ENCODE measurements at places on chromosomes 1 and 21. TPM values are rescaled to one million over a fixed set of nuclear protein-coding genes. Genes with fewer than 3 reads are reported as not detected.

DNA sequence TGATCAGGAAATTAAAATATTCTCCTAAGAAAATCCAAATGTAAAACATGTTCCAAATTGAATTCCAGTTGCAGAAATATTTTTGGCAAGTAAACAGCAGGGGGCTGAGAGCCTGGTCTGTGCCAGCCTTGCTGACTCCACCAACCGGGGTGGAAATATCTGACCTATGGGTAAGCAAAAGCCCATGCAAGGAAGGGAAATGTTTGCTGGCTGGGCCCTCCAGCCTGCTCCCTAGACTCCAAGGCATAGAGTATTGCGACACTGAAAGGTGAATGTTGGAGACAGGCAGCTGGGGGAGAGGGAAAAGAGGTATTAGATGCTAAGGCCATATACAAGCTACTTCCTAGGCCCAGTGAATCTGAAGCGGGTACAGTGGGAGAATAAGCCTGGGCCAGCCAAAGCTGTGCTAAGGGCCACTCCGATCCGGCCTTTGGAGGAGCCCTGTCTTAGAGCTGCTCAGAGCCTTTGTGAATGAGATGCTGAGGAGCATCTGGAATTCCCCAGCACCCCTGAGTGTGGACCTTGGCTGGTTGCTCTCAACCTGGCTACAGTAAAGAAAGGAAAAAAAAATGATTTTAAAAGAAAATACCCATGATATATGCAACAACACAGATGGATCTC, 24.9 kb upstream of the ATP1B1 start:
- no peak for DNase-seq

DNA sequence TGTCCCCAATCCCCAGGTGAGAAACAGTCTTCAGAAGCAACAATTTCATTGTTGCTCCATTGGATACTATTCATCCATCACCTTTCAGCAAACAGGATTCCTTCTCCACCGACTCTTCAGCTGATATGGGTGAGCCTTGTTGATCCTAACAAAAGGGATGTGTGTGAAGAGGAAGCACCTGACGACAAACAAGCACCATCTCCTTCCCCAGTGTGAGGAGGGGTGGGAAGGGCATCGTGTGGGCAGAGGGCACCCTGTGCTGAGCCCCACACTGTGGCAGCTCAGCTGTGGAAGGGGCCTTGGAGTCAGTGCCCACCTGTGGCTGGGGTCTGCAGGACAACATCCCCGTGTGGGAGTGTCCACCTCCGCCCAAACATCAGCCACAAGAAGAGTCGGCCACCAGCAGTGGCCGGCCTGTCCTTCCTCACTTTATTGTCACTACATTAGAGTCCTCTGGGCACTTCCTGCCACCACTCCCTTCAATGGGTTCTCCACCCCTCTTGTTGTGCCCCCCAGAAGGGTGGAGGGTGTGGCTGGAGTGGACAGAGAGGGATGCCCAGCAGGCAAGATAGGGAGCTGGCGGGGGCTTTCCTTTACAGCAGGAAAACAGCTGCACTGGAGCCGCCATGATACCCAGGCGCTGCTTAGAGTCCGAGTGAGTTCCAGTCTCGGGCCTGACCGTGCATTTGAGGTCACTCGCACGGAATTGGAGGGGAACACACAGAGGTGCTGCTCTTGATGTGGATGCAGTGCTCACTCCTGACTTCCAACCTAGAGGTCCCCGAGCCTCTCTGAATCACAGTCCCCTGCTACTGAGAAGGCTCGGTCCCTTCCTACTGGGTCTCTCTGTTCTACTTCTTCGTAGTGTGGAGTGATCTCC, 40.9 kb downstream of the VPS26C start:
- no peak for DNase-seq

- DNase-seq, result no peak
Measured at GRCh38 chr21:22903851-22904250, 1905.6 kb downstream of the NCAM2 start.

DNA sequence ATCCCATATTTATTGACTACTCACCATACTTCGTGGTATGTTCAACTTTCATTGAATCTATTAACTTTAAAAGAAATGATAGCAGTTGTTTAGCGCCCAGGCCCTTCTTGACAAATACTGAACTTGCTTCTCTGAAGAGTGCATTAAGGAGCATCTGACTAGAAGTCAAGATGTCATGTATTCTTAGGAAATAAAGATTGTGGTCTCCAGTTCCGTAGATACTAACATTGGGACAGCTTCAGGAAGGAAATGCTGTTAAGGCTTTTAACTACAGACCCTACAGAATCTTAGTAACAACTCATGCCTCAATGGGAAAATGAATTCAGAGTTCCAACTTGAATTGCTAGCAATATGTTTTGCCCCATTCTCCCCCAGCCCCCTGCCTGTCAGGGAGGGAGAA, 14.8 kb downstream of the LYST start:
- no peak for DNase-seq

MAEL gene
- 0.27 TPM for total RNA-seq

HHIPL2 gene
- 0.31 TPM for total RNA-seq

GRCh38 chr1:111563619-111564018, 56.0 kb upstream of the RAP1A start:
- no peak for DNase-seq

DNA sequence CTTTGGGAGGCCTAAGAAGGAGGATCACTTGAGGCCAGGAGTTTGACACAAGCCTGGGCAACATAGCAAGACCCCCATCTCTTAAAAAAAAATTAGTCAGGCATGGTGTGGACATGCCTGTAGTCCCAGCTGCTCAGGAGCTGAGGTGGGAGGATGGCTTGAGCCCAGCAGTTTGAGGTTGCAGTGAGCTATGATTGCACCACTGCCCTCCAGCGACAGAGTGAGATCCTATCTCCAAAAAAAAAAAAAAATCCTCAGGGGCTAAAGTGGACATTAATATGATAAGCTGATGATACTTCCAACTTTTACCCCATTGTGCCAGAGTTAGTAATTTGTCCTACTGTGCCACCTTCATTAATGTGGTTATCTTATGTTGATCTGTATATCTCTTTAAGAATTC, 327.8 kb upstream of the FMN2 start:
- DNase-seq, result no peak

- DNase-seq, result no peak
Measured at GRCh38 chr1:184677344-184677743, 77.3 kb downstream of the EDEM3 start.

GRCh38 chr1:233230011-233230410, 65.5 kb downstream of the PCNX2 start:
- no peak for DNase-seq

DNA sequence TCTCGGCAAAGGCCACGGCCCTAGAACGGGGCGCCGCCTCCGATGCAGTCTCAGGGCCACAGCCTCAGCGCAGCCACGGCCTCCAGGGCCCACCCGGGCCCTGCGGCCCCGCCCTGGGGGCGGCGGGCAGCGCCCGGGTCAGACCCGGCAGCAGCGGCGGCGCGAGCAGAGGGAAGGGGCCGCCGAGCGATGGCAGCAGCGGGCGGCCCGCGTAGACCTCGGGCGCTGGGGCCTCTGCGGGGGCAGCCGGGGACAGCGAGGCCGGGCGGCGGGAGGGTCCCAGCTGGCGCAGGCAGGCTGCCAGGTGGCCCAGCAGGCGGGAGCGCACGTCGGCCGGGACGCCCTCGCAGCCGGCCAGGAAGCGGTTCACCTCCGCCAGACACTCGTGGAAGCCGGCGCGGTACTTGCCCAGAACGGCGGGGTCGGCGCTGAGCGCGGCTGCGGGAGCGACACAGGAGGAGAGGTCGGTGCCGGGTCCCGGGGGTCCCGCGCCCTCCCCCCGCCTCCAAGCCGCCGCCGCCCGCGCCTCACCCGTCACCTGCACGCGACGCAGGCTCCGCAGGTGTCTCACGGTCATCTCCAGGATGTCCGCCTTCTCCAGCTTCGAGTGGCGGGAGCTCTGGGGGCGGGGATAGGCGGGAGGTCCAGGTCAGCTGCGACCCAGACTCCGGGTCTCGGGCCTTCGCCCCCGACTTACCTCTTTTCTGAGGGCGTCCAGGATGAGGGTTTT, 737 bp downstream of the HES4 start:
- DNase-seq, result peak; percentile 66

GRCh38 chr1:205041001-205041715, 1.9 kb upstream of the CNTN2 start:
- DNase-seq, result no peak

NGF gene
- 3.2 TPM for total RNA-seq

LCE3E gene
- not detected for total RNA-seq

GRCh38 chr1:119660253-119661083, 12.4 kb upstream of the ZNF697 start:
- DNase-seq, result no peak

DNA sequence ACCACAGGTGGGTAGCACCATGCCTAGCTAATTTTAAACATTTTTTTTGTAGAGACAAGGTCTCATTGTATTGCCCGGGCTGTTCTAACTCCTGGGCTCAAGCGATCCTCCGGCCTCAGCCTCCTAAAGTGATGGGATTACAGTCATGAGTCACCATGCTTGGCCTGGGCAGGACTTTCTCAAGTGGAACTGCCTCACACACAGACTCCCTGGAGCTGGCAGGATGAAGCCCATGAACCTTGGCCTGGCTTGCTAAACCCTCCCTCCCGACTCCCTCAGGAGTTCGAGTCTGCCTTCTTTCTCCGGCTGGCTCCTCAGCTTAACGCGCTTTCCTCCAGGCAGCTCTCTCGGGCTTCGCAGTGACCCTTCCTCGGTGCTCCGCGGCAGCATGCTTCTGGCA, 7.7 kb upstream of the ECE1 start:
- no peak for DNase-seq

DNA sequence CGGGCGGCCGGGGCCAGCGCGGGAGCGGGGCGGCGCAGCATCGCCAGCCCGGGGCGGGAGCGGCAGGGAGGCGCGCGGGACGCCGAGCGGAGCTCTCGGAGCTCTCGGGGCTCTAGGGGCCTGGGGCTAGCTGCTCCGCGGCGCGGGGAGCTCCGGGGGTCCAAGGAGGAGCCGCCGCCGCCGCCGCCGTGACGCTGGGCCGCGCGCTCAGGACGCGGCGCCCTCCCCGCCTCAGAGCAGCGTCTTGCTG, 147 bp downstream of the CLSTN1 start:
- DNase-seq, result no peak

FGR gene
- 1.4 TPM for total RNA-seq

IVNS1ABP gene
- 52.2 TPM for total RNA-seq

GRCh38 chr1:36326499-36326898, 3.1 kb upstream of the EVA1B start:
- no peak for DNase-seq

- DNase-seq, result peak; percentile 35
Measured at GRCh38 chr1:41917835-41918449, 780 bp downstream of the HIVEP3 start.

SPRR3 gene
- total RNA-seq, result not detected

CD247 gene
- 0.31 TPM for total RNA-seq

DNA sequence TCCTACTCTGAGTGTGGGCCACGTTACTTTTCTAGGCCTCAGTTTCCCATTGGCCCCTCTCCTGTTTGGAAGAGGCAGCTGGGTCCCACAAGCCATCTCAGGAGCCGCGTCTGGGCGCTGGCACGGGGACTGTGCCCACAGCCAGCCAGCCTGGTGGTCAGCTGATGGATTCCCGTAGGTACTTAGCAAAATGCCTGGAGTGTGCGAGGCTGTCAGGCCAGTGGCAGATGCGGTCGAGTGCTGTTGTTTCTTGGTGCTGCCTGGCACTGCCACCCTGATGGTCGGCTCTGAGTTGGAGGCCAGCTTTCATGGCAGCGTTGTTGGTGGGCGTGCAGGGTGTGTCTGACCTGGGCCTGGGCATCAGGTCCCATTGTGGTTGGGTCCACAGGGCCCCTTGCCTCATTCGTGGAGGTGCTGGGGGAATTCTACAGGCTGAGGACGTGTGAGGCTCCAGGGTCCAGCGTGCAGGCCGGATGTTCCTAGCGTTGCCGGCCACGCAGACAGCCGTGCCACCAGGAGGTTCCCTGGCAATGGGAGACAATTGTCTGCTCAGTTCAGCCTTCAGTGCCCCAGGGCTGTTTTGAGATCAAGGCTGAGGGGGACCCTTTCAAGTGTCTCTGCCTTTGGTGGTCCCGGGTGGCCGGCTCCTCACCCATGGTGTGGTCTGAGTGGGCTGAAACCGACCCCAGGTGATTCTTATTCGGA, 20.9 kb downstream of the SKI start:
- DNase-seq, result no peak

ZNF648 gene
- total RNA-seq, result 0.04 TPM

FTCD gene
- total RNA-seq, result 0.66 TPM

- no peak for DNase-seq
Measured at GRCh38 chr1:19852036-19852435, 30.2 kb upstream of the OTUD3 start.

- no peak for DNase-seq
Measured at GRCh38 chr1:114618606-114619005, 37.2 kb upstream of the BCAS2 start.

GRCh38 chr1:198116069-198116468, 40.7 kb upstream of the NEK7 start:
- DNase-seq, result no peak

DNA sequence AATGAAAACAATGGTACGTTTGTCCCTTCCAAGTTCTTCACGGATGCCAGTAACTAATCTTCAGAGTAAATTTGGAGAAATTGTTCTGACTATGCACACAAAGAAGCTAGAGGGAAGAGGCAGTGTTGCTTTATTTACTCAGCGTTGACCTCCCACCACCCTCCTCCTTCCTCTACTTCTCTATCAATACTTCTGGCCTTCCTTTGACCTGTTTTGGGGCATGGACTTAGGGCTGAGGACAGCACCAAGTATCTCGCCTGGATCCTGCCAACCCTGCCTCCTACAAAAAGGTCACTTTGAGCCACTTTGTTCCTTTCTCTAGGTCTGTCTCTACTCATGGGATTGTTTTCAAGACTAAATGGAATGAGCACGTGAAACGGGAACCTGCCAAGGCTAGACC, 282.6 kb downstream of the DSCAM start:
- DNase-seq, result no peak

DNA sequence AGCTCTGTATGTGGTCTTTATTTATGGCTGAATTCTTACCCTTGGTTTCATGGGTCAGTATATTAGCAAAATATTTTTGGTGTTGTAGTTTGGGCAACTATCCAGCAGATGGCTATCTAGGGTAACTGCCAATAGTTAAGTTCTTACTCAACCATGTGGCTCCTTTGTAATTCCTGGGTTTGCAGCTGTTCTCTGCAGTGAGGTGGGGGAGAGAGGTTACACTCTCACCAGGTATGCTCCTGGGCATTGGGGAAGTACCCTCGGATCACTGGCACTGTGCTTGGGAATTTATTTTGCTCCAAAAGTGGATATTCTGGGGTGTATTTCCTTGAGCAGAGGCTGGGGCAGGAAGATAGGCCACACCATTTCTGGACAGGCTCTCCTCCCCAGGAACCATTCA, 436.7 kb upstream of the TMPRSS15 start:
- no peak for DNase-seq

DNA sequence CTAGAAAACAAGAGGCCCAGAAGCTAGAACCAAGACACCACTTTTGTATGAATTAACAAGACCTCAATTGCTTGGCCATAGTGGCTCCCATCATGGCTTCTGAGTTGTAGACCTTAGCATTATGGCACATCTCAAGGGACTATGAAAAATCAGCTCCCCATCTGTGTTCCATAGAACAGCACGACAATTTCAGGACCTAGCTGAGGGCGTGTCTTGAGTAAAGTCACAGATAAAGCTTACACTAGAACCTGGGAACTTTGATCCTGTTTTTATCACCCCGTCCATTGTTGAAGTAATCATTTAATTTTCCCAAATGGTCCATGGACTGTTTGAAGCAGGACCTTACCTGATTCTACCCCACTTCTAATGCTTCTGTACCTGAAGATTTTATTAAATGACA, 44.8 kb downstream of the RUNX1 start:
- no peak for DNase-seq

AK5 gene
- total RNA-seq, result 6.0 TPM

Measured in muscle of leg (tissue), 16 donors.